ENCODE measurements at places on chromosomes 5 and 9.
A peak's percentile ranks its signal among the peaks of the same experiment; 100 is the strongest.

DNA sequence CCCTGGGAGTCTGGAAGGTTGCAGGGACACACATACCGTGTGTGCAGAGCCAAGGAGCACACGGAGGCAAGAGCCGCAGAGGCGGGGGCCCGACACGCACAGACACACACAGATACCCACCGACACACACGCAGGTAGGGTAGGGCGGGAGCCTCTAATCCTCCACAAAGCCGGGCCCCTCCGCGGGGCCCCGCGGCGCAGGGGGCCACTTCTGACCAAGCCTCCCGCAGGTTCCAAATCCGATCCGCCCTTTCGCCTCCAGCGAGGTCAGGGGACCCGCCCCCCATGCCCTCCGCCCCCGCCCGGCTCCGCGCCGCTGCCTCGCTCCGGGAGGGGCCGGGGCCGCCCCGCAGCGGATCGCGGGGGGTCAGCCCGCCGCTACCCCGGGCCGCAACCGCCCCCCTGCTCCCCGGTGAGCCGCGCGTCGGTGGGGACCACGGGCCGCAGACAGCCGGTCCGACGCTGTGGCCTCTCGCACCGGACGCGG is 1.4 kb upstream of the LMX1B start:
- no peak for DNase-seq

- no peak for DNase-seq
Observed at GRCh38 chr5:149800633-149801032, 70.5 kb downstream of the PPARGC1B start.

DNA sequence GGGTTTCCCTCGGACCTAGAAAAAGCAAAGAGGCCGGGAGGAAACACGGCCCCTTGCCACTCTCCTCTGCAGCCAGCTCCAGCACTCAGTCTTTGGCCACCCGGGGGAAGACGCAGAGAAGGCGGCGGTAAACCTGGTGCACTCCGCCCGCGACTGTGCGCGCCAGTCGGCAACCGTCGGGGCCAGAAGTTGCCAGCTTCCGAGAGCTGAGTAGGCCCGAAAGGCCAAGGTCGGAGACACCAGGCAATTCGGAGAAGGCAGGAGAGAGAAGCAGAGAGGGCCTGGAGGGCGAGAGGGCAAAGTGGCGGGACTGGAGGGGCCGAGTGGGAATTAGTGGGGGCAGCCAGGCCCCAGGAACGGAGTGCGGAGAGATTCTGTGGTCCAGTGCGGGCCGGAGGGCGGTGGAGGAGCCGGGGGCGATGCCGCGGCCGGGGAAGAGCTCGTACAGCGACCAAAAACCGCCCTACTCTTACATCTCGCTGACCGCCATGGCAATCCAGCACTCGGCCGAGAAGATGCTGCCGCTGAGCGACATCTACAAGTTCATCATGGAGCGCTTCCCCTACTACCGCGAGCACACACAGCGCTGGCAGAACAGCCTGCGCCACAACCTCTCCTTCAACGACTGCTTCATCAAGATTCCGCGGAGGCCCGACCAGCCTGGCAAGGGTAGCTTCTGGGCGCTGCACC is at the start of gene FOXB2:
Gene FOXB2, plus strand, starts transcription at position 420 of the 690 bp plus-strand sequence. Its CDS starts 0 bp downstream, at position 420.
- DNase-seq, result no peak

GRCh38 chr9:92749071-92749933 is 15.3 kb downstream of the BICD2 start:
- DNase-seq, result no peak

- DNase-seq, result peak; percentile 58
Observed at GRCh38 chr9:32589083-32589723, 16.2 kb upstream of the NDUFB6 start.
